T-cell (primary cell): ENCODE measurements at places on chromosomes 13 and 19.
A peak's percentile ranks its signal among the peaks of the same experiment; 100 is the strongest.

GRCh38 chr19:14476673-14477401 lies 1.7 kb upstream of the PTGER1 start:
- peak; percentile 59 for DNase-seq

GRCh38 chr19:11347546-11348039 lies 1.3 kb downstream of the CCDC159 start:
- no peak for DNase-seq

DNA sequence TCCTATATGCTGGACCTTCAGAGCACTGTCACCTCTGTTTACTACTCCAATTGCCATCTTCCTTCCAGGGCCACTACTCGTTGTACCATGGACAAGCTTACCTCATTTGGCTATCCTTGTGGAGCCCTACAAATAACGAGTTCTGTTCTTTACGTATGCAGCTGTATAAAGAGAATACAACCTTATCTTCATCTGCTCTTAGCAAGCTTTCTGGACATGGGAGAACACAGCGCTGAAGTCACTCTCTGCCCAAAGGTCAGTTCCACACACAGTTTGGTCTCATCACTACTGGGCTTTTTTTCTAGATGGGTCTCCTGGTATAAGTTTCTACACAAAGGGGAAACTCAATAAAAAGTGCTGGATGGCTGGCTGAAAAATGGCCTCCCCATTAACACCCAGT lies 88.9 kb downstream of the CDADC1 start:
- DNase-seq = no peak

DNA sequence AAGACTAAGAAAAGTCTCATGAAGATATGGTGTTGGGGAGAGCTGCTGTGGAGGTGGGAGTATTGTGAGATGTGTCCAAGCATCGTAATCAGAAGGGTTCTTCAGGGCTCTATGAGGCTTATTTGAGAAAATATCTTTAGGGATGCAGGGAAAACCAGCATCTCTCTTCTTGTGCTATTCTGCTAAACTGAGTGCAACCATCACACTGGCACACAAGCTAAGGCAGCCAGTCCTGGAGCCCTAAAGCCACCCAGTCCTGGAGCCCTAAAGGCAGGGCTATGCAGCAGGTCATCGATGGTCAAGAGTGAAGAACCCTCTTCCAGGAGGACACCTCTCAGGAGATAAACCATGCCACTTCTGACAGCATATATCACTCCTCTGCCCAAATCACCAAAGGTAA lies 445.2 kb upstream of the MIR17HG start:
- DNase-seq = no peak

DNA sequence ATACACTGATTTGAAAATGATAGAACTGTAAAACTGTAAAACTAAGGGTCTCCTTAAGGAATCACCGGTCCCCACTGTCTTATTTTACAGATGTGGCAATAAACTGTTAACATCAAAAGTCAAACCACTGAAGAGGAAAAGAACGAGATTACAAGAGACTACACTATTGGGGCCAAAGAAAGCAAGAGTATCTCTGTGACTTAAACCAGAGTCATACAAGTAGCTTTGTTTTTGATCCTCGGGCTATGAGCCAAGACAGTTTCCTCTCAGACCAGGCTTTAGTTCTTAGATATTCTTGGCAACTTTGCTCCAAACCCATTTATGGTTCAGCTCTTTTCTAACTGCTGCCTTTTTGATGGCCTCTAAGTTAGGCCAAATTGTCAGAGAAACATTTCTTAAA lies 113.8 kb downstream of the TBC1D4 start:
- DNase-seq = no peak

DNA sequence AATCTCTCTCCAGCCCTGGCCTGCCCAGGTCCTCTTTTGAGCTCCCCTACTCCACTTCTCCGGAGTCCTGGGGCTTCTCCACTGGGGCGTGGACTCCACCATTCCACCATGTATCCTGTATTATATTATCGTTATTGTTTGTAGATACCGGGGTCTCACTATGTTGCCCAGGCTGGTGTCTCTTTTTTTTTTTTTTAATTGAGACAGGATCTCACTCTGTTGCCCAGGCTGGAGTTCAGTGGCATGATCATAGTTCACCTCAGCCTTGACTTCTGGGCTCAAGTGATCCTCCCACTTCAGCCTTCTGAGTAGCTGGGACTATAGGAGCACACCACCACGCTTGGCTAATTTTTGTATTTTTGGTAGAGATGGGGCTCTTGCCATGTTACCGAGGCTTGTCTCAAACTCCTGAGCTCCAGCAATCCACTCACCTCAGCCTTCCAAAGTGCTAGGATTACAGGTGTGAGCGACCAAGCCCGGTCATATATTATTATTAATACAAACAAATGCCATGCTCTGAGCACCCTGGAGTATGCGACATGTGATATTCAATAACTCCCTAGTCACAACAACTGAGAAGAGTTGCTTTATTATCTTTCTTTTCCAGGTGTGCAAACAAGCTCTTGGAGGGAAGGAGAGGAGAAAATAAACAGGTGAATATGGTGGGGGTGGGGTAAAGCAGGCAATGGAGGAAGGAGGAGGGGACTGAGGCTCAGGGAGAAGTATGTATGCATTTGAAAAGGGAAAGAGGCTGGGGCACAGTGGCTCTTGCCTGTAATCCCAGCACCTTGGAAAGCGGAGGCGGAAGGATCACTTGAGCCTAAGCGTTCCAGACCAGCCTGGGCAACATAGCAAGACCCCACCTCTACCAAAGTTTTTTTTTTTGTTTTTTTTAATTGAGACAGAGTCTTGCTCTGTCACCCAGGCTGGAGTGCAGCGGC lies 2.8 kb upstream of the CERS4 start:
- no peak for DNase-seq
